ENCODE measurements at places on chromosomes 1 and 21.

- DNase-seq = no peak
Measured at GRCh38 chr1:99347041-99347684, 82.9 kb downstream of the PLPPR4 start.

GRCh38 chr21:36236052-36236730 lies 79.6 kb downstream of the DOP1B start:
- no peak for DNase-seq

GRCh38 chr1:99497690-99498089 lies 148.2 kb upstream of the PALMD start:
- DNase-seq = no peak

DNA sequence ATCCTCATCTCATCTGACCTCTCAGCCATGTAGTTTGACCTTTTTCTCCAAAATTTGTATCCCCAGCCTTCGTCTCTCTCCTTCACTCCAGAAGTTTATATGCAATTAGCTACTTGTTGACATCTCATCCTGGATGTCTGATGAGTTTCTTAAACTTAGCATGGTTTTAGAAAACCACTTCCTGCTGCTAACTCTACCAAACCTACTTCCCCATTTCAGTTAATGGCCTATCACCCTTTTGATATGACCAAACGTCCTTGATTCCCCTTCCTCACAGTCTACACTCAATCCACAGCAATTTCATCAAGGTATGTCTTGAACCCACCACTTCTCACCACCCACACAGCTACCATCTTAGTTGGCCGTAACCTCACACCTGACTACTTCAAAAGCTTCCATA lies 121.9 kb downstream of the LRRC40 start:
- DNase-seq = no peak

DNA sequence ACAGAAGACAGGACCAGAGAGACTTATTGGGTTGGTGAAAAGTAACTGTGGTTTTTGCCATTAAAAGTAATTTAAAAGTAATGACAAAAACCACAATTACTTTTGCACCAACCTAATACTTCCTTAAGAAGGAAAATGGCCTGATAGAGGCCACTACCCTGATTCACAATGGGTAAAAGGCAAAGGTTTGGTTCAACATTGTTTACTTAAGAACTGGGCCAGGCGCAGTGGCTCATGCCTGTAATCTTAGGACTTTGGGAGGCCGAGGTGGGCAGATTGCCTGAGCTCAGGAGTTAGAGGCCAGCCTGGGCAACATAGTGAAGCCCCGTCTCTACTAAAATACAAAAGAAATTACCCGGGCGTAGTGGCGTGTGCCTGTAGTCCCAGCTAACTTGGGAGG lies 48.2 kb upstream of the RCOR3 start:
- DNase-seq = no peak

GRCh38 chr21:42760951-42761751 lies 107.7 kb downstream of the PDE9A start:
- DNase-seq = no peak

GRCh38 chr1:15210651-15211375 lies 36.2 kb upstream of the FHAD1 start:
- DNase-seq = no peak

GRCh38 chr21:15009837-15010363 lies 54.9 kb downstream of the NRIP1 start:
- DNase-seq = no peak

DNA sequence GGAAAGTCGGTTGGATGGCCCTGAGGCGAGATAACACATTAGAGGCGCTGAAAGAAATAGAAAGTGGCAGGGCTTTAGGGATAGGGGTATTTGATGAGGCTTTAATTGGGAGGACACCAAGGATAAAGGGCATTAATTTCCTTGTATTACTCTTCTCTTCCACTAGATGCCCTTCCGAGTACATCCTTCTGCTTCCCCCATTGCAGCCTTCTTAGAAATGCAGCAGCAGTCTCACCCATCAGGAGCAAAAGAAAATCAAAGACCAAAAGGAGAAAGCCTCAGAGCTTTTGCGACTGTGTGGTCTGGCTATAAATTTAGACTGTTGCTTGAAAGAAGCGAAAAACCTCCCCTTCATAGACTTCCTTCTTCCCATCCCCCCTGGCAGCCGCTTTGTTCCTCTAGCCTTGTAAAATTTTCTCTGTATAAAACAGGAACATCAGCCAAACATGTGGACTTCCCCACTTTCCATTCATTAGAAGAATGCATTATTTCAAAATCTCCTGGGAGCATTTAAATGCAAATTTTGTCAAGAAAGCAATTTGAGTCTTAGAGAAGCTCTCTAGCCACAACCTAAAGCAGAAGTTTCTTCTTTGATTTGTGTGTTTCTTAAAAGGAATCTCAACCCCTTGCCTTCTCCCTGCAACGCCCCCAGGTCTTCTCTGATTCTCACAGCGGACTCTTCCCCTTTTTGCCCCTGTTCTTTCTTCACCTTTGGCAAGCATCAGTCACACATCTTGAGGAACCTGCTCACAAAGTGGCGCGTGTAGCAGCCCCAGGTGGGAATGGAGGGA lies 76.6 kb downstream of the NDUFS5 start:
- DNase-seq = no peak

DNA sequence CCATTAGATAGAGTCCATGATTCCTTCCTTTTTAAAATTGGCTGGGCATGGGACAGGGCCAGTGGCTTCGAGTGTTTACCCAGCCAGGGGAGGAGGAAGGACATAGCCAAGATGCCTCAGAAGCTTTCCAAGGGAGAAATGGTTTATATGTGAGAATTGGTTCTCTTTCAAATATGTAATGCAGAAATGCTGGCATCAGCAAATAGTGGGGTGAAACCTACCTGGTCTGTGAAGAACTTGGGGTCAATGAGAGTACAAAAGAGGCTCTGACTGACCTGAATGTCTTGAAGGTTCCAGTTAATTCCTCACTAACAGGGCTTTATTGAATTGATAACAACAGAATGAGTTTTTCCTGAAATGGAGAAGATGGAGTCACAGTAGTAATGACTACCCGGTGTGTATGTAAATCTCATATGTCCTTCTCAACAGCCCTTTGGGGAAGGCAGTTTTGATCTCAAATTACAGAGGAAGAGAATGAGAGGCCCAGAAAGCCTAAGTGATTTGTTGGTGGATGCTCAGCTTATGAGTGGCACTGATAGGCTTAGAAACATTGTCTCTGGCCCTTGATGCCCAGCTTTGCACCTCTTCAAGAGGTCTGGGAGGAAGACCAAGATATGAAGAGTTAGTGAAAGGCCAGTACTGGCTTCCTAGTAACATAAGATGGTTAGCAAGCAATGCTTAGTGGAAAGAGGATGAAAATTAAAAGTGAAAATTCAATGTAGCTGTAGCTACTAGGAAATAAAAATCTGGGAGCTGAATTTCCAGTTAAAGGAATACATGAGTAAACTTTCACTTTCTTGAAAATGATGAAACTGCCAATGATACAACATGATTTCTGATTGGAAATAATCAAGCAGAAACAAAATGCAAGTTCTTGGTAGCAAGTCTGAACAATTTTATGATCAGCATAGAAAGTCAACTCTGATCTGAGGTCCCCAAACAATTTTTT lies 2.7 kb downstream of the ATF3 start:
- no peak for DNase-seq

- DNase-seq = no peak
Measured at GRCh38 chr1:43942411-43942810, 4.3 kb upstream of the IPO13 start.

- no peak for DNase-seq
Measured at GRCh38 chr1:87686136-87686495, 357.4 kb downstream of the LMO4 start.

- no peak for DNase-seq
Measured at GRCh38 chr1:17572264-17572985, 32.9 kb downstream of the ARHGEF10L start.

DNA sequence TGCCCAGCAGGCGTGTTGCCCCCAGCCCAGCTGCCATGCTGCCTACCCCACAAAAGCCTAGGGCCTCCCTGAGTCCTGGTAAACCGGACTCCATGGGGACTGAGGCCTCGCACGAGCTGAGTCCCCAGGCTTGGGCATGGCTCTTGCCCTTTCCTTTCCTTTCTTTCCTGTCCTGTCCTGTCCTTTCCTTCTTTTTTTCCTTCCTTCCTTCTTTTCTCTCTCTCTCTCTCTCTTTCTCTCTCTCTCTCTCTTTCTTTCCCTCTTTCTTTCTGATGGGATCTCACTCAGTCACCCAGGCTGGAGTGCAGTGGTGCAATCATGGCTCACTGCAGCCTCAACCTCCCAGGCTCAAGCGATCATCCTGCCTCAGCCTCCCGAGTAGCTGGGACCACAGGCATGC lies 104.4 kb downstream of the SPSB1 start:
- DNase-seq = no peak

DNA sequence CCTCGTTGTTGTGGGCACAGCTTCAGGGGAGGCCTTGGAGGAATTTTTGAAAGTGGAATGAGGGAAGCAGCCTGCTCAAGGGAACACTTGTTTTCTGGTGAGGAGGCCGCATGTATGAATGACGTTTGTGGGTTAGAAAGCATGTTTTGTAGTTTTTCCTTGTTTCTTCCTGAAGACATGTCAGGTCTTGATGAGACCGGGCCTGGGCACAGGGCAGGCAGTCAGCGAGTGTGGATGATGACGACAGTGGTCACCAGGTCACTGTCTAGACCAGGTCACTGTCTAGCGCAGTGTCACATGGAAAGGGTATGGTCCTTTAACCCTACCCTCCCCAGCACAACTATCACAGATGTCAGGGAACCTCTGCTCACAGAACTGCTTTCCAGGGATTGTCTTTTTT lies 7.3 kb downstream of the PSEN2 start:
- DNase-seq = no peak

- DNase-seq = no peak
Measured at GRCh38 chr1:221549815-221550214, 192.1 kb downstream of the DUSP10 start.

DNA sequence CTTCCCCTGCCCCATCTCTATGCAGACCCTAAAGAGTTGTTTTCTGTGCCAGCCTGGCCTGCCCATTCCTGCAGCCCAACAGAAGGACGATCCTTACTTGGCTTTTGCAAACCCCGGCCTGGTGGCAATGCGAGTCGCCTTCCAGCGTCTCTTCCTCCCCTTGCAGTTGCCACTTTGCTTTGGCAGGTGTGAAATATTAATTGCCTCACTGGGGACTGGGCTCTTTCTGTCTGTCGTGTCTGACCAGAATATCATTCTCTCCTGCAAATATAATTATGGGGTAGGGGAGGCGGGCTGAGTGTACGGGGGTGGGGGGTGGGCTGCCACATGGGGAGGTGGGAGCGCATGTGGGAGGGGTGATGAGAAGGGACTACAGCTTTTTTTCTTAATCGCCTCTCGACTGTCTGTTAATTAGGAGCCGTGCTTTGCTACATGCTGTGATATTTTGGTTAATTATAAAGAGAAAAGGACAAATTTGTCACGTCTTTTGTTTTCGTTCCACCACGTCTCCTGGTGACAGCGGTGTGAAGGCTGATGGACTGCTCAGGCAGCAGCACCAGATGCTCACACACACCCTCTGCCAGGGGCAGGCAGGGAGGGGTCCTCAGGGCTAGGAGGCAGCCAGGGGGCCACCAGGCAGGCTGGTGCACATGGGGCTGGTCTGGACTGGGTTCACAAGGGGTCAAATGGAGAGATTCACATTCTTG lies 80.1 kb upstream of the CD34 start:
- no peak for DNase-seq

- DNase-seq = no peak
Measured at GRCh38 chr21:26954662-26955121, 12.2 kb downstream of the ADAMTS5 start.

GRCh38 chr1:8307628-8308027 lies 10.3 kb upstream of the SLC45A1 start:
- DNase-seq = no peak

- DNase-seq = no peak
Measured at GRCh38 chr1:186790101-186790500, 38.6 kb upstream of the PLA2G4A start.

- no peak for DNase-seq
Measured at GRCh38 chr1:219236933-219237610, 63.4 kb downstream of the LYPLAL1 start.

DNA sequence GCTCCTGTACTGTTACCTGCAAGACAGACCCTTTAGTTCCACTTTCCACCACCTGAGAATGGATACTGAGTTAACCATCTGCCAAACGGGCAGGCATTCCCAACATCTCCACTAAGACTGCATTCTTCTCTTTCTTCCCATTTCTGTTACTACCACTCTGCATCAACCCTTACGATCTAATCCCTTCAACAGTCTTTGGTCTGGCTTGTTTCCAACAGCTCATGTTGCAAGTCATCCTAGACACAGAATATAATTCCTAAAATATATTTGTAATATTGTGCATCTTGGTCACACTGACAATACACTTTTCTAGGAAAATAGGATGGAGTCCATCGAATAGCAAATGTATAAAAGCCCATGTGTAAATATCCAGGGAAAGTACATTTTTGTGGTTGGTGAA lies 166.7 kb downstream of the SIPA1L2 start:
- no peak for DNase-seq

- no peak for DNase-seq
Measured at GRCh38 chr1:30638811-30639210, 84.6 kb downstream of the MATN1 start.

GRCh38 chr21:40853956-40854688 lies 7.2 kb upstream of the DSCAM start:
- no peak for DNase-seq

GRCh38 chr21:43727519-43728153 lies 8.7 kb downstream of the PDXK start:
- no peak for DNase-seq

DNA sequence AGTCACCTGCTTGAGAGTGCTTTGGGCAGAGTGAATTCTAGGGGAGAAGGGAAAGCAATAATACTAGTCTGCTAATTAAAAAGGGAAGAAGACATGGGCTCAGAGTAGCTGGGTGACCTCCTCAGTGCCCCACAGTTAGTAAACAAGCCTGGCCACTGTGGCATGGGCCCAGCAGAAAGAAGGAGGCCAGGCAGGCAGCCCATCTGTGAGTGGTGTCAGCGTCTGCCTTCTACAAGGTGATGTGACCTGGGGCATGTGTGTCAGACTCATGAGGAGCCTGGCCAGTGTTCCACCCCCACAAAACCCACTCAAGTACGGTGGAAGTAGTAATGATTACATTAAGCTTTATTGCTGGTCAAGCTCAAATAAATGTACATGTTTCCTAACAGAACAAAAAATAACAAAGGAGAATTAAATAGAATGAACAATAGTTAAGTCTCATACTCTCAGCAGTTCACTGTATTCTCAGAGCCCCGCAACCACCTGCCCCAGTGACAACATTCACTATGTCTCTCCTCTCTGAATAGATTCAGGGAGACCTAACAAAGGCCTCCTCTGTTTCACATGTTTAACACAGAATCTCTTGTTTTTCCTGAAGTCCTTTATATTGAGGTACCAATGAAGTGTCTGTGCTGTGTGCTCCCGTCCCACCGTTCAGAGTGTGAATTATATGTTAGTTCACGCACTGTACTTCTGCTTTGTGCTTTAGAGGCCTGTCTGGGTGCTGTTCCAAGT lies 32.5 kb downstream of the SLC22A15 start:
- no peak for DNase-seq

DNA sequence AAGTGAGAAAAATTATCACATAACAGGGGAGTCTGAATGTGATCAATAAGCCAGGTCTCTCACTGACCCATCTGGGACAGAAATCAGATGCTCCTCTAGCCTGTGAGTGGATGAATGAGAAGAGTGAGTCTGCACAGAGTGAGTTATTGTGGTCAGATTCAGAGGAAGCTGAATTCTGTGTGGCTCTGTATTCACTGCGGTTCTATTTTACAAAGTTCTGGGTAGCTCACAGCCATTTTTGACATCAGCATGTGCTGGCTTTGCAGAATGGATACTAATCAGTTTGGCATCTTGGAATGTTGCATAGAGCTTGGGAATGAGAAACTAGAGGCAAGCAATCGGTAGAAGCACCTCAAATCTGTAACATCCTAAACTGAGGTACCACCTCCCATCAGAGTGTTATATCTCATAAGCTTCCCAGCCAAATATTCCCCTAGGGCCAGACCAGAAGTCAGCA lies 3.8 kb downstream of the COLGALT2 start:
- DNase-seq = no peak

All from effector CD4-positive, alpha-beta T cell (primary cell).